ENCODE measurements at places on chromosomes 5 and 9.

DNA sequence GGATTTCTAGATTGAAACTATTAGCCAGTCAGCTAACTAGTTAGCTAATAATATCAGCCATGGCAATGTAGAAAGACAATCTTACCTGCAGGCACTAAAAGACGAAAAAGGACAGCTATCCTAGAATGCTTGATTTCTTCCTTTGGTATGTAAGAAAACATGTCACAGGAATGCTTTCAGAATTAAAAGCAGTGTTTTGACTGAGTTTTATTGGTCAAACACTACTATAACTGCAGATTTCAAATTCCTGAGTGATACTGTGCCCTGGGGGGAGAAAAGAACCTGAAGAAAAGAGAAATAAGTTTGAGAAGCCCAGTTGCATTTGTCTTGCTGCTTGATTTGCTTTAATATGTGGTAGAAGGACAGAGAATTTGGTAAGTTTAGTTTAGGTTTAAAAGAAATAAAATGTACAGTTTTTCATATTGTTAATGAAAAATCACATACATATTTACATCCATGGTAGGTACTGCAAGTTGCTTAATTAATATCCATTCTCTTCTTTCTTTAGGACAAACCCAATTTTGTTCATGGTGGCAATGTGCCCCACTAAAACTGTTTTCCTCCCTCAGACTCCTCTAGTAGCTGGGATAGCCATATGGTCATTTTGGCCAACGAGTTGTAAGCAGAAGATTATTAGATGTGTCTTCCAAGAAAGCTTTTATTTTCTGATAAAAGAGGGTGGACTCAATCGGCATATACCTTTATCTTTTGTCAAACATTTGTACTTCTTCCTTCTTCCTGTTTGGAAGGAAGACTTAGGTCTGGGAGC, 4.3 kb upstream of the FAM169A start:
- DNase-seq: no peak

- DNase-seq: no peak
These were observed 4.4 kb downstream of the SNX24 start for GRCh38 chr5:122849771-122850170.

GRCh38 chr5:72667708-72668107, 148.8 kb upstream of the TNPO1 start:
- no peak for DNase-seq

- no peak for DNase-seq
These were observed 35.4 kb downstream of the SEMA6A start for GRCh38 chr5:116539222-116539621.

DNA sequence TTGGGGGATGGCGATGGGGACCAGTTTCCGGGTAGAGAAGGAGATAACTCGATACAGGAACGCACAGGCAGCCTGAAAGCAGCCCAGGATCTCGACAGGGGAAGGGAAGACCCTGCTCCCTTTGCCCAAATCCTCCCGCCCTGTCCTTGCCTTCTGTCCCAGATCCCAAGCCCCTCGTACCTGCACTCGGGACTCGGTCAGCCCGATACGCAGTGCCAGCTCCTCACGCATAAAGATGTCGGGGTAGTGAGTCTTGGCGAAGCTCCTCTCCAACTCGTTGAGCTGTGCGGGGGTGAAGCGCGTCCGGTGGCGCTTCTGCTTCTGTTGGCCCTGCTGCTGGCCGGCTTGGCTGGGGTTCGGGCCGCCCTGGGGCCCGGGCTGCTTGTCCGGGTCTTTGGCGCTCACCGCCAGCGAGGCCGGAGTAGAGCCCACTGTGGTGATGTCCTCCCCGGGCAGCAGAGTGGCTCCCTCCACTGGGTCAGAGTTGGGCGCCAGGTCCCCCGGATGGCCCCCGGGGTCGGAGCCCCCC, 1.8 kb downstream of the OTP start:
- no peak for DNase-seq

GRCh38 chr5:65854925-65855324, 71.5 kb upstream of the ERBIN start:
- DNase-seq: no peak
